ENCODE measurements at places on chromosomes 4 and X.
A peak's percentile ranks its signal among the peaks of the same experiment; 100 is the strongest.

GRCh38 chr4:48899432-48899749, 7.2 kb downstream of the OCIAD2 start:
- DNase-seq: no peak

- no peak for DNase-seq
Observed at GRCh38 chrX:47649271-47649670, 1.1 kb downstream of the ELK1 start.

DNA sequence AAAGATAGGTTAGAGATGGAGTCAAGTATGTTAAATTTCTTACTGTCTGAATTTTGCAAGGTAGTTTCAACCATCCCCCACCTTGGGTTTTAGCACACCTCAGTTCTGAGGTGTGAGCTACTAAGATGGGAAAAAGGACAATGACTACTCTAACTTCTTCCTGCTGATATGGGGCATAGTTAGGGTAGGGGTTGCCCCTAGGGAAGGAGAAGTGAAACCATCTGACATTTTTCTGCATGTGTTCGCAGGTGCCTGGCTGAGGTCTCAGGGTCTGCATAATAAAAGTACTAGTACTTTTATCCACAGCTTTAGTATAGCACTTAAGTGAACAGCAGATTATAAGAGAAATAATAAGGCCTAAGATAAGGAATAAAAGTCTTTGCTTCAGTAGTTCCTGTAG, 129.5 kb upstream of the CYSLTR1 start:
- no peak for DNase-seq

DNA sequence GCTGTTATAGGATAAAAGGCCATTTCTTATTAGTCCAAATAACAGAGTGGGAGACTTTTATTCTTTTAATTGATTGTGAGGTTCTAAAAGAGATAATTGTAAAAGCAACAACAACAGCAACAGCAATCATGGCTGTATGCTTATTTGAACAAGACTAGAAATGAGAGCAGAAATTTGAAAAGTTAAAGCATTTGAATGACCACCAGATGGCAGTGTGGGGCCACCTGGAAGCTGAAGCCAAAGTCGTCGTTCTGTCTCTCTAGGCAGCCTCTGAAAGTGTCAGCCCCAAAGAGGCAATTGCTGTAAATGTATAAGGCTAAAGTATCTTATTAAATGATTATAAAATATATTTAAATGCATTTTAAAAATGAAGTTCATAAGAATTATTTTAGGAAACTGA, 42.2 kb downstream of the SH2D1A start:
- DNase-seq: peak; percentile 18

DNA sequence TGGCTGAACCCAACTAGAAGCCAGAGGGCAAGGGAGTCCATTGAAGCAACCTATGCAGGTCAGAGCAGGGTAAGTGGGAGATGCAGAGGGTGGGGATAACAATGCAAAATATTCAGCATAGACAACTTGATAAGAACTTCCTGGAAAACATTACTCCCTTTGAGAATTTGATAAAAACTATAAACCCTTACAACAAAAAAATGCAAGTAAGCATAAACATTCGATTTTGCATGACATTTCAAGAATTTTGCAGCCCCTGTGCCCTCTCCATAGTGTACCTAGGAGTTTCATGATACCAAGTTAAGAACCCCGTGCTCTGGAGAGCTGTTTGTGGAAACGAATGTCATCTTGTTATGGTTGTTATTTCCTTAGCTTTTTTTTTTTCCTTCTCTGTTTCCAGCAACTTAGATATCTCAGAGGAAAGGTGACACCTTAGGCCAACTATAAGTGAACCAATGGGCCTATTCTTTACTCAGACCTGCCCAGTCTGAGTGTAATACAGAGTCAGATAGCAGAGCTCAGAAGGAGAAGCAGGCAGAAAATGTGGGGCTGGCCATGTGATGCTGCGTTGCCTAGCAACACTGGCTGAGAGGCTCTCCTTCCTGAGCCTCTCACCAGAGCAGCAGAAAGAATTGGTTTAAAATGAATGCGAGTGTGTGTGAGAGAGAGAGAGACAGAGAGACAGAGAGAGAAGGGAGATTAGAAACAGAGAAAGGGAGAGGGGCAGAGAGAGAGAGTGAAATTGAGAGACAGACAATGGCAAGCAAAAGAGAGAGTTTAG, 36.7 kb upstream of the GABRQ start:
- DNase-seq: no peak

DNA sequence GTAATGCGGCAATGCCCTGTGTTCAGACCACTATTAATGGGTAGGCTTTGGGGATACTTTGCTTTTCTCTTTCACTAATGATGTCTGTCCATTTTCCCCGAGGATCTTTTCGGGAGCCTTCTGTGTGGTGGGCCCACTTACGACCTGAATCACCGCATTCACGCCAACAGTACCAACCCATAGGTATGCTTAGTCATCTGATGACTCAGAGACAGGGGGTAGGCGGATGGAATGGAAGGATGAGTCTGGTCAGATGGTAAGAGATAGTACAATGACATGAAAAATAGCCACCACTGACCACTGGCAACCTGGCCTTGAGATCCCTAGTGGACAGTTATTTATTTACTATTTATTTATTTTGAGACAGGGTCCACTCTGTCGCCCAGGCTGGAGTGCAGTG, 76.0 kb upstream of the DHRSX start:
- DNase-seq: no peak

- no peak for DNase-seq
Observed at GRCh38 chrX:9557521-9557920, 92.7 kb downstream of the TBL1X start.

DNA sequence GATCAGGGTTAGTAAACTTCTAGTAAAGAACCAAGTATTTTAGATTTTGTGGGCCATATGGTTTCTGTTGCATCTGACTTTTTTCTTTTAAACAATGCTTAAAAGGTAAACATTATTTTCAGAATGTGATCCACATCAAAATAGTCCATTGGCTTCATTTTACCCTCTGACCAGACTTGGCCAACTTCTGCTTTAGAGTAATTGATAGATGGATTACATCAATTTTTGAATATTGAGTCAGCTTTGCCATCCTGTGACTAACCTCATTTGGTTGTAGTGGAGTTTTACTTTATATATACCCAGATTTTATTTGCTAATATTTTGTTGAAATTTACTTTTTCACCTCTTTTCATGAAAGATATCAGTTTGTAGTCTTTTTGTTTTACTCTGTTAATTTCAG, 559.8 kb downstream of the TLL1 start:
- no peak for DNase-seq

- DNase-seq: no peak
Observed at GRCh38 chrX:123927845-123928244, 33.7 kb upstream of the STAG2 start.

- DNase-seq: no peak
Observed at GRCh38 chrX:19075754-19076153, 46.5 kb downstream of the ADGRG2 start.

DNA sequence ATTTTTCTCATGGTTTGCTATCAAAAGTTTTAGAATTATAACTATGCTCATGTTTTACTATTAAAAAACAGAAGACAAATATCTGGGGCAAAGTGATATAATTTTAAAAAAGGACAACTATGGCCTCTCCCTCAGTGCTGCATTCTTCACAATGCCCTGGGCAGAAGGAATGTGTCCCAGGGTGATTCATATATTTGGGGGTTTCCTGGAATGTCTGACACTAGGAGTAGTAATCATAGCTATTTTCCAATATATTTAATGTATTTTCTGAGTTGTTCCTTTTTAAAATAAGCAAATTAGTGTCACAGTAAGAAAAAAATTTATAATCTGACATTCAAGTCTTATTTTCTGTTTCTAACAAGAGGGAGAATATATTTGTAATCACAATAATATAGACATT, 281.7 kb downstream of the UNC5C start:
- DNase-seq: no peak

- DNase-seq: no peak
Observed at GRCh38 chr4:23235628-23236390, 543.1 kb downstream of the GBA3 start.

- no peak for DNase-seq
Observed at GRCh38 chrX:128846385-128846784, 676.9 kb downstream of the SMARCA1 start.

DNA sequence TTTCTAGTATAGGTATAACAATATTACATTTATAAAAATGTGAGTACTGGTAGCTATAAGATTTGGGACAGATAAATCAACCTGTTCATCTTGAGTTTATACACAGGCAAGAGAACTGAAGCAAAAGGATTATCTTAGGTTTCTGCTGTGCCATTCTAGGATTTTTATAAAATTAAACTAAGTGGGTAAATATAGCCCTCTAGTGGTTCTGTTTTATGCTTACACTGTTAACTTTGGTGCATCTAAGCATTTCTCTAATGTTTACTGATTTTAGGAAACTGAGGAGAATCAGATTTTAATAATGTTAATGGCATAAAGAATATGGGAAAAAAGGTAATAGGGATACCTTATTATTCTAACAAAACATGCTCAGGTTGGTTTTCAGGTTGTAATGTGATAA, 1.1 kb upstream of the RRH start:
- DNase-seq: no peak

- DNase-seq: no peak
Observed at GRCh38 chr4:186471441-186471840, 83.9 kb downstream of the MTNR1A start.

DNA sequence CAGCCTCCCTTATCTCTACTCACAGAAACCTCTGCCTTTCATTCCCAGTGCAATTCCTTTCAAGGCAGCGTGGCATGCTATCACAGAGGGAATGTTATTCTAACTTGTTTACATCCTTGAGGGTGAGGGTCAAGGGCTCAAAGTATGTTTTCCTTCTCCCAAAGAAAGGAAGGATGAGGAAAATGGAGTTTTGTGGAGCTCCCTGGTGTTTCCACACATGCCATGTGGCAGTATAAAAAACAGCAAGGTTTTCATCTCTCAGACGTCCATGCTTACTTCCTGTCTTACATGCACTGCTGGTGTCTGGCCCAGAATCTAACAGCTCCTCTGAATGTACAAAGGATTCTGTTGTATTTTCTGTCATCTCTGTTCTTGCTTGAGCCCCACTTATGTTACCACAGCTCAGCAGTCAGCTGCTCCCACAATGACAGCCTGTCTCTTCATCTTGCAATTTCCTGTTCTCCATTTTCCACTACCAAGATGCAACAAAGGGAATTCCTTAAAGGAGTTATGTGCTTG, 128.0 kb downstream of the SNCA start:
- peak; percentile 9 for DNase-seq

DNA sequence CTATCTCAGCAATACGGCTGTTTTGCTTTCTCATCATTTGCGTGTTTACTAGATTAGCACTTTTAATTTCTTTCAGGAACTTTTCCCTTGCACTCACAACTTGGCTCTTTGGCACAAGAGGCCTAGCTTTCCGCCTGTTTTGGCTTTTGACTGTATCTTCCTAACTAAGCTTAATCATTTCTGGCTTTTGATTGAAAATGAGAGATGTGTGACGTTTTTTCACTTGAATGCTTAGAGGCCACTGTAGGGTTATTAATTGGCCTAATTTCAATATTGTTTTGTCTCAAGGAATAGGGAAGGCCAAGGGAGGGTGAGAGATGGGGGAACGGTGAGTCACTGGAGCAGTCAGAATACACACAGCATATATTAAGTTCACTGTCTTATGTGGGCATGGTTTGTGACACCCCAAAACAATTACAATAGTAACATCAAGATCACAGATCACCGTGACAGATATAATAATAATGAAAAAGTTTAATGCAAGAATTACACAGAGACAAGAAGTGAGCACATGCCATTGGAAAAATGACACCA, 27.3 kb downstream of the MND1 start:
- DNase-seq: no peak

GRCh38 chr4:8735236-8736089, 136.2 kb downstream of the HMX1 start:
- DNase-seq: no peak

DNA sequence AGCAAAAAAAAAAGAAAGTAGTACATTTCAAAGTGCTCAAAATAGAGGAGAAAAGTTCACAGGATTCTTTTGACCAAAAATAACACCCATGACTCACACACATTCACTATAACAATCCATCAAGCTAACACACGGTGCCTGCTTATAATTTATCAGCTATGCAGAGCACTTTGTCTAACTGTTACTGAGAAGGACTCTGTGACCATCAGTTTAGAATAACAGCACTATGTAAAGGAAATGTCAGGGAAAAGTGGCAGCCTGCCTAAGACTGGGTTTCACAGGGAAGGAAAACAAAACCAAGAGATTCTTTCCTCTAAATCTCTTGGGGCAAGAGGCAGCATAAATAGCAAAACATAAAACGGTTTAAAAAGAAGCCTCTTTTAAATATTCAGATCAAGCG, 54.8 kb downstream of the CCDC149 start:
- no peak for DNase-seq

Measured in ovary (tissue), 10 donors.